SK-MEL-5 (cell line): ENCODE measurements at places on chromosomes 16 and 17. TPM values are rescaled to one million over a fixed set of nuclear protein-coding genes. Genes with fewer than 3 reads are reported as not detected.

DNA sequence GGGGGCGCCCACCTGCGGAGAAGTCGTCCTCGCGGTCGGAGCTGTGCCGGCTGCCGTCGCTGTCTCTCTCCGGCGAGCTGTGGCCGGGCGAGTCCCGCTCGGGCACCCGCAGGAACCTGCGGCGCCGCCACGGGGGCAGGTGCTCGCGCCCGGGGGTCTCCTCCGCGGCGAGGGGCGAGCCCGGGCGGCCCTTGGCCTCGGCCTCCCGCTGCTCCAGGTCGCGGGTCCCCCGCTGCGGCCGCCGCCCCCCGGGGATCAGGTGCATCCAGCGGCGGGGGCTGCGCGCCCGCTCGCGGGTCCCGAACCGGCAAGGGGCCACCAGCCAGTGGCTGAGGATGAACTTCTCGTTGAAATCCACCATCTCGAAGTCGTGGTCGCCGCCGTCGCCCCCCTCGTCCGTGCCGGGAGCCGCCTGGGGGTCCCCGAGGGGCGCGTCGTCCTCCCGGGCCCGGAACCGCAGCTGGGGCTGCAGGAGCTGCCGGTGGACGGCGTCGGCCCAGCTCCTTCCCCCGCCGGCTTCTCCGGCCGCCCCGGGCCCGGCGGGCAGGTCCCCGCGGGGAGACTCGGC is 41.4 kb upstream of the BHLHA9 start:
- no peak for DNase-seq

DNA sequence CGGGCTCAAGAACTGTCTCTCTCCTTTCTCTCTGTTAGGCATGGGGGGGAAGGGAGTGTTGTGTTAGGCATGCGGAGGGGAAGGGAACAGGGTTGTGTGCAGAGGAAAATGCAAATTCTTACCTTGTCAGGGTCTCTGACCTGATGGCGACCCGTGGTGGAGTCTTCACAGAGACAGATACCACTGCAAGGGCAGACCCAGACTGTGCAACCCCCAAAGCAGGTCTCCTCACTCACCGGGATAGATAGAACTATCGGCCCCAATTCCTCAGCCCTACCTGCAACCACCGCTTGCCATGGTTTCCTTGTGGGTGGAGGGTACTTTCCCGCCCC is 9.6 kb upstream of the MPP2 start:
- no peak for DNase-seq

- no peak for DNase-seq
Observed at GRCh38 chr16:74372369-74372768, 3.7 kb upstream of the NPIPB15 start.

- peak; percentile 75 for DNase-seq
Observed at GRCh38 chr16:8634991-8635736, 13.7 kb downstream of the METTL22 start.

- no peak for DNase-seq
Observed at GRCh38 chr16:78118469-78119025, 19.1 kb downstream of the WWOX start.

DNA sequence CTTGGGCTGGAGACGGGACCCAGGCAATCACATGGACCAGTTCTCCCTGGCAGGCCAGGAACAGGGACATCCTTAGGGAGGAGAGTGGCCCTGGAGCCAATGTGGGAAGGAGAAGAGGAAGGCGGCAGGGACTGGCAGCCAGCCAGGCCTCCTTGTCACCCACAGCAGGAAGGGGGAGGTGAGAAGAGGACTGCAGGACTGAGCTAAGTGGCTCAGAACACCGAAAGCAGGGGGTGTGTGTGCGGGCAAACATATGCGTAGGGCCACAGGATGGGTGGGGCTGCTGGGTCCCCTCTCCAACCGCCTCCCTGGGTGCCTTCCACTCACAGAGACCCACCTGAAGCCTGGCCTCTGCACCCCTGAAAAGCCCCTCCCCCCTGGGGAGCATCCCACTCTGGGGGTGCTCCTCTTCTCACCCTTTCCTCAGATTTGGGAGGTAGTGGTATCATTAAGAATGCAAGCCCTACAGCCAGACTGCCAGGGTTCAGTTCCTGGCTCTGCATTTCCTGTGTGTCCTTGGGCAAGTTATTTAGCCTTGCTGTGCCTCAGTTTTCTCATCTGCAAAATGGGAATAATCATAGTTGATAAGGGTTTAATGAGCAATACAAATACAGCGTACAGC is 8.1 kb downstream of the PNMT start:
- DNase-seq: no peak

GRCh38 chr16:51509336-51509735 is 358.3 kb upstream of the SALL1 start:
- no peak for DNase-seq

- no peak for DNase-seq
Observed at GRCh38 chr17:79570653-79571052, 40.2 kb downstream of the RBFOX3 start.

DNA sequence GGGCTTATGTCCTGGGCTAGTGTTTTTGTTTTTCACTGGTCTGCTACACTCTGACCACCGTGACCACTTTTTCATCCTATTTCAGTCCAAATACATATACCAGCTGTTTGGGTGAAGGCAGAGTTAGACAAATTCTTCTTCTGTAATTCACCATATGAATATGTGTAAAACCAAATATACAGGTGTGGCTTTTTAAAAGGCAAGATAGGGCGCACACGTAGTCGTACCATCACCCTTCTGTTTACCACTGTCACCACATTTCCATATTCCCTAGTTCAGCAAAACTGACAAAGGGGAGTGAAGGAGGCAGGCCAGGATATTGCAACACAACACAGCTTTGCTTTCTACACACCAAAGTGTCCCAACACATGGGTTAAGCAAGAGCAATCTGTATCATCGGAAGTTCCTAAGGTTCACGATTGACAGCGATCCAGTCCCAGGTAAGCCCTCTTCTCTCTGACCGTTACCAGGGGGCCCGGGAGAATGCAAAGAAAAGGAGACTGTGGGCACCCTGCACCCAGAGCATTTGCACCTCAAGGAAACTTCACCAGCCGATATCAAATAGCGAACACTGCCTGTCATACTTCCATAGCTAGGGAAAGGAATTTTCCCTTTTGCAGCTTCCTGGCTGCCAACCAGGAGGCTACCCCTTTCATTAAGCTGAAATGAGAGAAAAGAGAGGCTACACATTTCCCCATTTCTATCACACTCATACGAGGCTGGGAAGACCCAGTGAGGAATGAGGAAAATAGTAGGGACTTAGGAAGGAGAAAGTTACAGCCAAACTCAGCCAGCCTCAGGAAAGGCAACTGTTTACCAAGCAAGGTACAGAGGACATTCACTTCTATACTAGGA is 23.1 kb downstream of the CREBBP start:
- no peak for DNase-seq

- no peak for DNase-seq
Observed at GRCh38 chr16:86758932-86759331, 180.6 kb downstream of the FOXL1 start.

DNA sequence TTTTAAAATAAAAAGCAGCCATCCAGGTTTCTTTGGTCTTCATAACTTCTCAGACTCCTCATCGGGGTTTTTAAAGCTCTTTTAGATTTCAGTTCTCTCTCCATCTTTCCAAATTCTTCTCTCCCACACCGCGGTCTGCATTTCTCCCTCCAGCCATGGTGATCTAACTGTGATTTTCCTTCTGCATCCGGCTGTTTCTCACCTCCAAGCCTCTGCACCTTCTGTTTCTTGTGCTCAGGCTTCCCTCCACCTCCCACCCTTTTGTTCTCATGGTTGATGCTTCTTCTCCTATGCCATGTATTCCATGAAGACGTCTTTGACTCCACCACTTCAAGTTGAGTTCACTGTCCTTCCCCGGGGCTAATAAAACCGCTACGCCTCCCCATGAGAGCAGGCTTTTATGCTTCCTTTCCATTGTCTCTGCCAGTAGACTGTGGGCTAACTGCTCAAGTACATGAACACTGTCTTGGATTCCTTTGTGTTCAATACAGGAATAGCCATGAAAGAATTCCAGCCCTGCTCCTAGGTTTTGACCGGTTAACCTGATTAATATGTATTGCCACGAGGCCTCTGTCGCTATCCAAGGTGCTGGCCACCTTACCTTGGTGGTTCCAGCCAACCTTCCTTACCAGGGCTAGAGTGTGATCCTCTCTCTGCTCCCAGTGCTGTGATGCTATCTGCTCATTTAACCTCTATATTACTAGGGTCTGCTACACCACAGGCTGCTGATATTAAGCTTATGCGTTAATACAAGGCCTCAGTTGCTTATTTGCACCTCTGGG is 625.1 kb downstream of the HS3ST4 start:
- DNase-seq: no peak

GRCh38 chr17:1304962-1305563 is 25.6 kb downstream of the TRARG1 start:
- no peak for DNase-seq

DNA sequence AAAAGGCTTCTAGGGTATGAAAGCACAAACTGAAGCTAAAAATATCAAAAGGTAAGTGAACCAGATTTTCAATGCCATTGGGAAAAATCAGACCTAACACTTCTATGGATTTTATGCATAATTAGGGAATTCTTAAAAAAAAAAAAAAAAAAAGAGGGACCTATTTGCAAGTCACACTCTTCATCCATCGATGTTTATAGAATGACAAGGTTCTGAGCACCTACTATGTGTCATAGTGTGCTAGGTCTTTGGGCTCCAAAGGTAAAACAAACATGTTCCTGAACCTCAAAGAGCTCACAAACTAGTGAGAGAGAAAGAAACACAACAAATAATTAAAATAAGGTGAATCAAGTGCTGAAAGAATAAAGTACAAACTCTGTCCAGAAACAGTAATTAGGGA is 1.9 kb downstream of the HEATR6 start:
- DNase-seq: no peak

DNA sequence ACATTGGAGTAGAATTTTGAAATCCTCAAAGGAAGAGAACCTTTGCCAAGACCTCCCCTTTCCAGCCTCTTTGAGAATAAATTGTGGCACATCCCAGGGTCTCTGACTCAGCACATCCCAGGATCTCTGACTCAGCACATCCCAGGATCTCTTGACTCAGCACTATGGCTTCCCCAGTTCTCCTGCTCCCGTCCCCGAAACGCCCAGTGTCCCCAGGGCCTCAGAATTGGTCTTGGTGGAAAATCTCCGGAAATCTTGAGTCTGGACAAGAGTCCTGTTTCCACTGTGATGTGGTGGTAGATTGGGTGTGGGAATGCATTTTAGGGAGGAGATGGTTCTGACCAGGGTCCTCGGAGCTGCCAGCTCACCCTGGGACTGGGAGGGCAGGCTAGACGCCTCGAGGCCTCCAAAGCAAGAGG is 19.2 kb downstream of the PLXDC1 start:
- DNase-seq: no peak

DNA sequence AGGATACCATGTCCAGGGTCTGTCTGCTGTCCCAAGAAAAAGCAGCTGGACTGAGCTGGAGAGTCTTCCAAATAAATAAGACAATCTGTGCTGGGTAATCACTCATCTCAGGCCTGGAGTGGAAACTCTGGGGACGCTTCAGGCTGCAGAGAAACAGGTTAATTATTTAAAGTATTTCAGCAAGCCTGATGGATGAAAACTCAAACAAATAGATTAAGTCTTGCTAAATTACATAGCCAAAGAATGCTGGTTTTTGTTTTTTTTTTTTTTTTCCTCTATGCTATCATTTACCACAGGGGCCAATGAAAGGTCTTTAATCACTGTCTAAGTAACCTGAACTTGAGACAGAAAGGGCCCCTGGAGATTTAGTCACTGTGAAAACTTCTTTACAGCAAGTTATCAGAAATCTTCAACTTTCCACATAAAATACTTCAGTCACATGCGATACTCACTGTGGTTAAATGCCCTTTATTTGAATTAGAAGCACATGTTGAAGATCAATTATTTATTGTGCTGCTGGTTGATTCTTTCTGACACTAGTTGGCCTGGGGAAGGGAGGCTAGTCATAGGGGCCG is 31.0 kb upstream of the KCNJ2 start:
- DNase-seq: peak; percentile 53

GRCh38 chr16:23391381-23392222 is 61.4 kb downstream of the COG7 start:
- no peak for DNase-seq

DNA sequence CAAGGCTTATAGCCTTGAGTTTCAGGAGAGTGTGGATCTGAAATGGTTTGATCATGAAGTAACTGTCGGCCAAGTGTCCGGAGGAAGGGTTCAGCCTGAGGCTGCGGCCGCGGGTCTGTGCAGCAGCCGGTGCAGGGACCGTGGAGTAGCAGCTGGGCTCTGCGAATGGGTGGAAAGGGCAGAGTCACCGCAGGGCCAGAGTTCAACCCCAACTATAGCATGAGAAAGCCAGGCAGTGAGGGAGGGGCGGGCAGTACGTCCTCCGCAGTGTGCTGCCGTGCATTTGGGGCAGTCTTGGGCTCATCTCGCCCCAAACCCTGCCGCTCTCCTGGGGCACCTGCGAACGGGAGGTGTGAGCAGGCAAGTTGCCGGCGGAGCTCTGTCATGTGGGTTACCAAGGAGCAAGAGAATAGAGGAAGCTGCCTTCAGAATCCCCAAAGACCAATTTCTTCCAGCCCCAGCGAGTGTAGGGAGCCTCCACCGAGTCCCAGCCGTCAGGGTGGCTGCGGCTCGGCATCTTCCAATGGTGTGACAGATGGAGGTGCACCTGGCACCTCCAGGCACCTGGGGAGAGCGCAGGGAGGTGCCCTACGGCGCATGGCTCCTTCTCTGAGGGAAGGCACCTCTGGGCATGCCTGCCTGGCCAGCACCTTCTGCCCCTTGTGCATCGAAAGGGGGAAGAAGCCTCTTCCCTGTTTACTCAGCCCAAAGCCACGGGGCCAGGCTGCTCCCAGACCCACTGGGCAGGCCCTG is 87.3 kb downstream of the RPA1 start:
- DNase-seq: no peak

DNA sequence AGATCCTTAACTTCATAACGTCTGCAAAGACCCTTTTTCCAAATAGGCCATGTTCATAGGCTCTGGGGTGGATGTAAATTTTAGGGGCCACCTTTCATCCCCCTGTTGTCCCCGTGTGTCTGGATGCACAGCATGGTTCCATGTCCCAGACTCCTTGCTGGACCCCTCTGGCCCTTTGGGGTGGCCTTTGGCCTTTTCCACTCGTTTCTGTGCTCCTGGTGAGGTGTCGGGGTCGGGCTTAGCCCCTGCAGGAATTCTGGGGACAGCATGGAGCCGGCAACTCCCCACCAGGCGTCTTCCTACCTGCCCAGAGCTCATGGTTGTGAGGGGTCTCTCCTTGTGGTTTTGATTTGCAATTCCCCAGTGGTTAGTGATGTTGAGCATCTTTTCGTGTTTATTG is 183.5 kb downstream of the SEC14L1 start:
- no peak for DNase-seq

DNA sequence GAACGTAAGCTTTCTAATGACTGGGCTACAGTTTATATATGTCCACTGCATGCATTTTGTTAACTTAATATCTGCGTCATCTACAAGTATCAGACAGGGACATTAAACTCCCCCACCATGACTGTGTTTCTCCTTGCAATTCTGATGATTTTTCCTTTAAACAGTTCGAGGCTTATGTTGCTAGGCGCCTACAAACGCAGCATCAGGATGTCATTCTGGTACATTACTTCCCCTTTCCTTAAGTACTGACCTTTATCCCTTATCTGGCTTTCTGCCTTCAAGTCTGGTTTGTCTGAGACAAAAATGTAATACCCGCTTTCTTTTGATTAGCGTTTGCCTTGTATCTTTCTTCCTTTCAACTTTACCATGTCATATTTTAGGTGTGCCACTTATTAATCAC is 362.4 kb downstream of the SLC39A11 start:
- DNase-seq: no peak

Gene PMP22
- 53.5 and 54.9 TPM in 2 replicates for total RNA-seq

Gene PERCC1
- total RNA-seq: not detected in 2 replicates

Gene DUXB
- total RNA-seq: not detected in 2 replicates

Gene ZP2
- not detected in 2 replicates for total RNA-seq

Gene MFAP4
- total RNA-seq: not detected in 2 replicates
